NCI-H2081 treated with DMSO at 0.1 percent for 48 hours (cell line): ENCODE measurements at places on chromosomes 16 and 17.

- DNase-seq, result no peak
These were observed 1.1 kb downstream of the ZNF23 start for GRCh38 chr16:71460941-71461340.

GRCh38 chr17:73663614-73664013, 19.4 kb upstream of the SDK2 start:
- DNase-seq, result peak; percentile 41

- DNase-seq, result no peak
These were observed 67.6 kb downstream of the MMD start for GRCh38 chr17:55354010-55354409.

GRCh38 chr16:47880653-47881052, 275.1 kb downstream of the ABCC12 start:
- DNase-seq, result no peak

- no peak for DNase-seq
These were observed 108.2 kb upstream of the HS3ST2 start for GRCh38 chr16:22705799-22706198.

DNA sequence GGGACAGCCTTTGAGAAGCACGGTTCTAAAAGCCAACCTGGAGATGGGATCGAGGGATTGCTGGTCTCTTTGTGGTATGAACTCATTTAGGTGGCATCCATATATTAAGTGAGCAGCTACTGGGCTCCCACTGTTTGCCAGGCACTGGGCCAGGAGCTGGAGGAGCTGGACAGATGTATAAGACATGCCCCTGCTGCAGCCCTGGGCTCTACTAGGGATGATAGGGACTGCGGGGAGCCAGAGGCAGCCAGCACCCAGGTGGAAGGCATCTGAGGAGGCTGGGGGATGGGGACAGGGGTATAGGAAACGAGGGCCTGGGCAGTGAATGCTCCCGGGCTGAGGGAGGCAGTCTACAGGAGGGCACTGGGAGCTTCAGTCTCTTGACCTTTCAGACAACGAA, 53.0 kb upstream of the MEAK7 start:
- no peak for DNase-seq

DNA sequence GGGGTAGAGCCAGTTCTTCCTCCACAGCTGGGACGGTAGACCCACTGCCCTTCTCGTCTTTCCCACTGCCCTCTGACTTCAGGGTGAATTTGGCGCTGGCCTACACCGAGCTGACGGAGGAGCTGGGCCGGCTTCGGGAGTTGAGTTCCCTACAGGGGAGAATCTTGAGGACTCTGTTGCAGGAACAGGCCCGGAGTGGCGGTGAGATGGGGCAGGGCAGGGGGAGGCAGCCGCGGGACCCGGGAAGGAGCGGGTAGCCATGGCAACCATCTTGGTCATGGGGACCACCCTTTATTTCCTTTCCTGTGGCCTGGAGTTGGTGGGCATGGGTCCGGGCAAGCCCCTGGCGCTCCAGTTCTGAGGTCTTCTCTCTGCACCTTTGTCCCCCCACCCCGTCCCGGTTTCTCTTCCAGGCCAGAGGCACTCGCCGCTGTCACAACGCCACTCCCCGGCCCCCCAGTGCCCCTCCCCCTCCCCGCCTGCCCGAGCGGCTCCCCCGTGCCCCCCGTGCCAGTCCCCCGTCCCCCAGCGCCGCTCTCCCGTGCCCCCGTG, 14.4 kb downstream of the TBKBP1 start:
- no peak for DNase-seq

DNA sequence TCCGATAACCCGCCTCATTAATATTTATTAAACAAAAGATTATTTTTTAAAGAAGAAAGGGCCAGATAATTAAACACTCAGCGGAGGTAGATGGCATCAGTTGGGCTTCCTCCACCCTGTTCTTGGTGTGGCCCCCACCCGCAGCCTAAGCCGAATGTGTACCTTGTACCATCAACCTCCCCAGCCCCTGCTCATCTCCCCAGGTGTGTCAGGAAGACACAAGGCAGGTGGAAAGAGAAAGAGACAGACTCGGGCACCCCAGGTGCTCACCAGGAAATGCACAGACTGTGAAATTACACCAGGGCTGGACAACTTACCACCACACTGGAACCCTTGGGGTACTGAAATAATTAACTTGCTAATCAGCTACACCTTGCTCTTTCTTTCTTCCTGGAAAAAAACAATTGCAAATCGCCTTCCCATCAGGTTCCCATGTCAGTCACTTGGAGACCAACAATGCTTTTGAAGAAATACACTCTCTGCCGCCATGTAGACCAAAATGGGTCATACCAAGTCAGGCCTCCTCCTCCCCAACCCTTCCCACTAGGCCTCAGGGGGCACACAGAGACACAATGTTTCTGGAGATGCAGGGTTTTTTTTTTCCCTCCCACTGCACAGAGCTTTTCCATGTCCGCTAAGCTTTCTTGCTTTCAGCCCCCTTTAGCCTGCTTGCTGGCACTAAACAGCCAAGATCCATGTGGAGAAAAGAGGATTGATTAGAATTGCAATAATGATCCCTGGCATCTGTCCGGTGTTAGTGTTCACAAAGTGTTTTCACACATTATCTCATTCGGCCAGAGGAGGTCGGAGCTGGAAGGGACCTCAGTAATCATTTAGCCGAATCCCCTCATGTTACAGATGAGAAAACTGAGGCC, 8.6 kb upstream of the LHX1 start:
- no peak for DNase-seq

GRCh38 chr17:75272848-75273184, 1.8 kb upstream of the MIF4GD start:
- DNase-seq, result no peak

DNA sequence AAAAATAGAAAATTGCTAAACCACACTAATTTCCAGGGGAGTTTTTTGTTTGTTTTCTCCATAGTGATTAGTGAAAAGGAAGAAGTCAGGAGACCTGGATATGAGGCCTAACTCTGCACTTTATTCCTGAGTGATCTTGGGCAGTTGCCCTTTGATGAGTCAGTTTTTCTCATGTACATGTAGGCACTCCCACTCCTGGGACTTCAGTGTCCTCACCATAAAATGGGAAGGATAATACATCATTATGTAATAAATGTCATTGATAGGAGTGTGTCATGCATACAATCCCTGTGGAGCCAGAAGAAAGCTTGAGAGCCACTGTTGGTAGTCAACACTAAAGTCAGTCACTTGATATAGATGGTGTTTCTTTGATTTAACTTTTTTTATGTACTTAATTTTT, 32.5 kb downstream of the WIPF2 start:
- no peak for DNase-seq

DNA sequence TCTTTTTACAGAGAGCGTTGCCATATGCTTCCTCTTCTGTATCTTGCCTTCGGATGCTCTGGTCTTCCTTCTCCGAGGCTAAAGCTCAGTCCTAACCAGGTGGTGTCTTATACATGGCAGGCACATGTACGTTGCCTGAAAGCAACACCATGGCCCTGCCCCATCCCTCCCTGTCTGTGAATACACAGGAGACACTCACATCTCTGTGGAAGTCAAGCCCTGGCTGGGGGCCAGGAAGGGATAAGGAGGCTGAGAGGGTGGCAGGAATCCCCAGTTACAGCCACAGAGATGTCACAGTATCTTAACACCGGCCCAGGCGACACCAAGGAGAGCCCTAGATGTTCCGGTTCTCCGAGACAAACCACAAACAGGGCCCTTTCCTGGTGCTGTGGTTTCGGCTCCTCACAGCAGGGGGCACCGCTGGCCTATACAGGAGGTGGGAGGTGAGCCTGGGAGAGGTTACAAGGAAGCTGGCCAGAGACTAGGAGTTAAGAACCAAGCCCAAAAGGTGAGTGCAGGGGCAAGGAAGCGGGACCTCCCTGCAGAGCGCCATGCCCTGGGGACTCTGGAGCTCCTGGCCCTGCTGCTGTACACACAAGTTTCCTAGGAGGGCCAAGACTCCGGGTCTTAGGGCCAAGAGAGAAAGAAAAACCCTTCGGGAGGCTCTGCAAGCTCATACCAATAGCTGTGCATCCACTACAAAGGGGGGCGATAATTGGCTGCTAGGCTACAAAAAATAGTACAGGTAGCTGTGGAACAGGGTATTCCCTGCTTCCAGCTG, 41.7 kb downstream of the SRL start:
- no peak for DNase-seq
